ENCODE measurements at places on chromosomes 16 and 17.

DNA sequence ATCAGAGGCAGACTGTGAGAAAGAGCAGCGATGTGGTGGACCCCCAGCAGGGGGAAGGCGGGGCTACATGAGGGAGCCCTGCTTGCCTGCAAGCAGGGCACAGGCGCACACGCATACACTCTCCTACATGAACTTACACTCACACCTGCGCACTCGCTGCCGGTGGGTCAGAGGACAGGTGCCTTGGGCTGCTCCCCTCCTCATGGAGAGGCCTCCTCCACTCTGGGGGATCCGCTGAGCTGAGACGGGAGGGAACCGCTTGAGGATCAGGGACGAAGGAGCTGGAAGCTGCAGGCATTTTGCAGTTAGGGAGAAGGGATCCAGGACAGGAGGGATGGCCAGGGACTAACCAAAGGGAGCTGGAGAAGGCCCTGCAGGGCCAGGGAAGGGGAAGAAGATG is 14.2 kb downstream of the OSBPL7 start:
- DNase-seq, result no peak

GRCh38 chr16:9251026-9251425 is 159.6 kb downstream of the HAPSTR1 start:
- no peak for DNase-seq

GRCh38 chr17:27346228-27346899 is 52.5 kb downstream of the WSB1 start:
- no peak for DNase-seq

GRCh38 chr16:10598157-10598556 is 17.8 kb upstream of the EMP2 start:
- DNase-seq, result no peak

DNA sequence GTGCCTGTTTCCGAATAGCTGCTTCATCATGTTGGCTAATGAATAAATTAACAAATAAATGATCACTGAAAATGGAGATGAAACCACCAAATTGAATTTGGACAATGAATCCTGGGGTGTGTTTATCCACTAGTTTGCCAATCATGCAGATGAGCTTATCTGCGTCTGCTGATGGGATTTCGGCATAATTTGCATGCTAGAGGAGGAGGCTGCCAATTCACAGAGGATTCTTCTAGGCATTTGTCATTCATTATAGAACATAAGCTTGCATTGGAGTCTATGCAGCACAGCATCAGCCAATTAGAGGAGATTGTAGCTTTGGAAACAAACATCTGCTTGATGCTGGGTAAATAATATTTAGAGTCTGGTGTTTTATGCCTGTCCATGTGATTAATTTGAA is 123.1 kb downstream of the NPIPB5 start:
- DNase-seq, result no peak

All from fibroblast of gingiva (primary cell).